H4 (cell line): ENCODE measurements at places on chromosomes 3 and 15.

DNA sequence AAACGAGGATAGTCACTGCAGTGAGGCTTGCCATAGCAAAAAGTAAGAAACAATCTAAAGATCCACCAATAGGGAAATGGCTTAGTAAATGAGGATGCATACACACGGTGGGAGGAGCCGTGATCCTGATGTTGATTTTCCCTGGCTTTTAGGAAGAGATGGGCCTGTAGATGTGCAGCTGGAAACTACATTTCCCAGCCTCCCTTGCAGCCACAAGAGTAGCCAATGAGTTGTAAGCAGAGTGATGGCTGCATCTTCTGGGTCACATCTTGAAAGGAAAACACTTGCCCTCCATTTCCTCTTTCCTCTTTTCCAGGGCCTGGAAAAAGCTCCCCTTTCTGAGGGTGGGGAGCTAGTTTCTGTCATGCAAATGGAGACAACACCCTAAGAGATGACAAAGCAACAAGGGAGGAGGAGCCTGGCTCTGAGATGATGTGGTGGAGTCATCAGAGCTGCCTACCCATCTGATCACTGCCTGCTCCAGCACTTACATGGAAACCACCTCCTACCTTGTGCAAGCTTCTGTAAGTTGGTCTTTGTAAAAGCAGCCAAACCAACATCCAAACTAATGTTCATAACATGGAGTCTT is 139.1 kb downstream of the TLE3 start:
- no peak for DNase-seq

DNA sequence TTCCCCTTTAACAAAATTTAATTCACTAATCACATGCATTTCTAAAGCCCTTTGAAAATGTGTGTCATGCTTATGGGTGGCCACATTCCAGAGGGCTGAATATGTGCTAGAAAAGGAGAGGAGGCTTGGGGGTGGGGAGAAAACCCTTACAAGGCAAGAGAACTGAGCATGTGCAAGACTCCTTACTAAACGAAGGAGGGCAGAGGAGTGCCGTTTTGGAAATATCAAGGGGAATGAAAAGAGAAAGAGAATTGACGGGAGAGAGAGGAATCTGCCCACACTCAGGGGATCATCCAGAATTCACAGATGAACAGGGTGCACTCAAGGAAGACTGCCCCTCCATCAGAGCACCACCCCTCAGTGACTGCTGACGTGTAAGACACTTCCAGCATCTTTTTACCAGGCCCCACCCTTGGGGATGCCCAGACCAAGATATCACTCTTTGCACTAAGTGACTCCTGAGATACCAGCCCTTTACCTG is 37.9 kb upstream of the TSC22D2 start:
- DNase-seq = peak; percentile 97

DNA sequence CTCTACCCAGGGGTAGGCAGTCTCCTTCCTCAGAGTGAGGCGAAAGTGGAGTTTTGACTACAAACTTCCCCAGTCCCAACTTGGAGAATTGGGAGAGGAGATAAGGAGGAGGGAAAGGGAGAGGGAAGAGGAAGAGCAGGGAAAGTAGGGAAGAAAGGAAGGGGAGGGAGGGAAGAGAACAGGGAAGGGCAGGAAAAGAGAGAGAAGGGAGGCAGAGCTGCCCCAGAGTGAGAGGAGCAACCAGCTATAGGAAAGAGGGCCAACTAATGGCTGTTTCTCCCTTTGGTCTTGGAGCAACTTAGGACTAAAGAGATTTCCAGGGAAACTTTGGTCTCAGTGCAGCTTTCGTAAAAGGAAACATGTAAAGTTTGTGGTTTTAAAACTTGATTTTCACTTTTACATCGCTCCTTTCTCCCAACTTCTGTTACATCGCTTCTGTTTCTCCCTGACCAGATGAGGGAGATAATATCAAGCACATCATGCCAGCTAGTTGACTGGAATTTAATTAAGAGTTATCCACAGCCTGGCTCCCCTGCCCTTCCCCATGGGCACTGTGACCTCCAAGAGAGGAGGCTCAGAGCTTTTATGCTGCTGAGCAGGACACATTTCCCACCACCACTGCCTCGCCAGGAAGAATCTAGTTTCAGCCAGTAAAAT is 1.4 kb downstream of the CA12 start:
- no peak for DNase-seq

GRCh38 chr3:70999730-71000129 is 583.8 kb downstream of the FOXP1 start:
- DNase-seq = peak; percentile 5
